ENCODE measurements at places on chromosomes 5 and 9.
A peak's percentile ranks its signal among the peaks of the same experiment; 100 is the strongest.

GRCh38 chr9:95653246-95653645, 136.5 kb upstream of the PTCH1 start:
- no peak for DNase-seq

GRCh38 chr9:123753669-123754258, 176.2 kb downstream of the DENND1A start:
- DNase-seq, result no peak

DNA sequence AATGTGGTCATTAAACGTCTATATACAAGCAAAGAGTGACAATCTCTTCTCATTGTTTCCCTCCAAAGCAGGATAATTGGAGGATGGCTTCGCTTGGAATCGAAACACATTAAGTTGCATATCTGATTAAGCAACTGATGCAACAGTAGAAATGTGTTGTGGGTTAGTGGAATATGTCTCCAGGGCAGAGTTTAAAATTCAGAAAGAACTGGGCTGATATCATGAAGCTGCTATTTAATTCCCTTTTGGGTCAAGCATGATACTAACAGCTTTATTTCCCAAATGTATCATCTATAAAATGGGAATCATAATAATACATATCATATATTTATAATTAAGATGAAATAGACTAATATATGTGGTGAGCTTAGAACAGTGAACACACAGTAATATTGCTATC, 1763.0 kb upstream of the C9orf72 start:
- DNase-seq, result no peak

GRCh38 chr9:132672413-132672690, 2.1 kb downstream of the GTF3C4 start:
- DNase-seq, result no peak

DNA sequence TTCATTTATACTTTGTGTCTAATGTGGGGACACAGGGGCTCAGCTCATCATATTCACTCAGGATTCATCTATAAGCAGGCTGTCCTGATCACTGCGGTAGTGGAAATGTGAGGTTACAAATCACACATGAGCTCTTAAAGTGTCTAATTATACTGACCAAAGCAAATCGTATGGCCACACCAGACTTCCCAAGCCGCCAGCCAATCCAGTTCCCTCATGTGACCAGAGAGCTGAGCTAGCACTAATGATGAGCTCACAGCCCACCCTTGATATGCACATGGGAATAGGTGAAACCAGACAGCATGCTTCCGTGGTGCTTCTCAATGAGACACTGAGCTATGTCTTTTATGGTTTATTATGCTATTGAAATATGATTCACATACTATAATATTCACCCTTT, 17.6 kb downstream of the ECM2 start:
- DNase-seq, result no peak

DNA sequence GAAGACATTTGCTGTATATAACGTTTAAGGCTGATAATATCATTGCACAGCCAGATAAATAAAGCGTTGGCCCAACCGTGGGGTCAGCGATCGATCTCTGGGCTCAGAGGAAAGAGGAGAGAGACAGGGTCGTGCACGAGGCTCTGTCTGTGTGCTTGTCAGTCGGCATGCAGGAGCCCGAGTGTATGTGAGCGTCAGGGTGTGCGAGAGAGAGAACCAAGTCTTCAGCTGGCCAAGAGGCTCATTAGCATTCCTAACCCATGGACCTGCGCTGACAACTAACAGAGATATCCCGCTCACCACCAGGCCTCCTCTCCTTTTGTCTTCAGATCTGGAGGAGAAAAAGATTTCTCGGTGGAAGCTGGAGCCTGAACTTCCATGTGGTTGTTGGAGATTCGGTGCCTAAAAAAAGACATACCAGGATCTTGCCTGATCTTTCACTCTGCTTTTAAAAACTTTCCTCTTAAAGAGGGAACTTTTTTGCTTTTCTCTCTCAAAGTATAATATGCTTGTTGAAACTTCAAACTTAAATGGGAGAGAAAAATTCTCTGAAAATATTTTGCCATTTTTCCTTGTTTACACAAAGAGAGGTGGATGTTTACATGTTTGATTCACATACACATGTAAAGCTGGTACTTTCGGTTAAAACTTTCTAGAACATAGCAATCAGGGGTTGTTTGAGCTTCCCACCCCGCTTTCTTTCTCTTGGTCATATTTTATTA, 16.5 kb downstream of the NR2F1 start:
- peak; percentile 45 for DNase-seq

- DNase-seq, result no peak
Measured at GRCh38 chr9:99135456-99135855, 30.5 kb downstream of the TGFBR1 start.

Data from renal cortex interstitium (tissue), 15 donors.